ENCODE measurements at places on chromosomes 16 and 17.

GRCh38 chr16:9091867-9092281 lies 430 bp downstream of the HAPSTR1 start:
- DNase-seq, result no peak

DNA sequence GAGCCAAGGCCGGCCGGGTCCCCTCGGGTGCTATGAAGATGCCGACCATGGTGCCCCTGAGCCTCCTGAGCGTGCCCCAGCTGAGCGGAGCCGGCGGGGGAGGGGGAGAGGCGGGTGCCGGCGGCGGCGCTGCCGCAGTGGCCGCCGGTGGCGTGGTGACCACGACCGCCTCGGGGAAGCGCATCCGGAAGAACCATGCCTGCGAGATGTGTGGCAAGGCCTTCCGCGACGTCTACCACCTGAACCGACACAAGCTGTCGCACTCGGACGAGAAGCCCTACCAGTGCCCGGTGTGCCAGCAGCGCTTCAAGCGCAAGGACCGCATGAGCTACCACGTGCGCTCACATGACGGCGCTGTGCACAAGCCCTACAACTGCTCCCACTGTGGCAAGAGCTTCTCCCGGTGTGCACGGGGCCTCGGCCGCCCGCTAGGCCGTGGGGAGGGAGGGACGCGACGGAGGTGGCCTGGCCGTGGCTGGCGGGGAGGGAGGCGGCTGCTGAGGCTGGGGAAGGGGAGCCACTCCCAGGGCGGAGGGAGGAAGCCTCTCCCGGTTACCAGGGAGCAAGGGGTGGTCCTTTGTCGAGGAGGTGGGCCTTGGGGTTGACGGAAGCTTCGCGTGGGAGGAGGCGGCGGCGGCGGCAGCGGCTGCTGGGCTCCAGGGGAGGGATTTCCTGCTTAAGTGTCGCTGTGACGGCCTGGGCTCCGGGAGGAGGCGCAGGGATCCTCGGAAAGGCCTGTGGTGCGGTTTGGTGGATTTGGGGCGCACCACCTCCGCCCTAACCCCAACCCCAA lies 1.3 kb downstream of the MAZ start:
- peak; percentile 89 for DNase-seq

GRCh38 chr16:74080311-74080710 lies 216.3 kb upstream of the PSMD7 start:
- DNase-seq, result no peak

DNA sequence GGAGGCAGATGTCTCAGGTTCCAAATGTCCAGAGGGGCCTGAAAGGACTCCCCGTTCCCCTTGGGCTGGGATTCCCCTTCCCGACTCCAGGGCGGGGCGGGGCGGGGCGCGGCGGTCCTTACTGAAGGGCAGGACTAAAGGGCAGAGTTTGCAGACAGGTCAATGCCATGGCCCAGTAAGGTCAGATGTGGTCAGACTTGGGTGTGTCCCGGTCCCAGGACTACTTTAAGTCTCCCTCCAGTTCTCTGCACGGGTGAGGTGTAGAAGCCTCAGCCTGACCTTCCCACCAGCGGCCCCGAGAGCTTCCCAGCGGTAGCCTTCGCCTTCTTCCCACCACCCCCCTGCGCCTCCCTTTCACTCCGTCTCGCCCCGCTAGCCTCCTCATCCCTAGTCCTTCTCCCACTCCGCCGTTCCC lies 532 bp downstream of the KDM6B start:
- DNase-seq, result no peak

- no peak for DNase-seq
These were observed 42.4 kb upstream of the TAC4 start for GRCh38 chr17:49890077-49890821.

DNA sequence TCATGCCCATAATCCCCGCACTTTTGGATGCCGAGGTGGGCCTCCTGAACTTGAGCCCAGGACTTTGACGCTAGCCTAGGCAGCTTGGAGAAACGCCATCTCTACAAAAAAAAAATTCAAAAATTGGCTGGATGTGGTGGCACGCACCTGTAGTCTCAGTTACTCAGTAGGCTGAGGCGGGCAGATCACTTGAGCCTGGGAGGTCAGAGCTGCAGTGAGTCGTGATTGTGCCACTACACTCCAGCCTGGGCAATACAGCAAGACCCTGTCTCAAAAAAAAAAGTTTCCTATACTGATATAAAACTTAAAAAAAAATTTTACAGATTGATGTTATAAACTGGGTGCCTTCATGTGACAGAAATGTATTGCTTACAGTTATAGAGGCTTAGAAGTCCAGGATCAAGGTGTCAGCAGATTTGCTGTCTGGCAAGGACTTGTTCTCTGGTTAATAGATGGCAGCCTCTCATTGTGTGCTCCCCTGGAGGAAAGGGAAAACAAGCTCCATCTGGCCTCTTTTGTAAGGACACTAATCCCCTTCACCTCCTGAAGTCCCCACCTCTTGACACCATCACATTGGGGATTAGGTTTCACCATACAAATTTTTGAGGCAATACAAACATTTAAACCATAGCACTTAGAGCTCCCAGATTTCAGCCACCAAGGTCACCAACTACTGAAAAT lies 8.5 kb upstream of the CES3 start:
- no peak for DNase-seq

GRCh38 chr16:17130733-17131132 lies 340.0 kb downstream of the XYLT1 start:
- DNase-seq, result no peak
